ENCODE measurements at places on chromosomes 13 and 19.
A peak's percentile ranks its signal among the peaks of the same experiment; 100 is the strongest.

DNA sequence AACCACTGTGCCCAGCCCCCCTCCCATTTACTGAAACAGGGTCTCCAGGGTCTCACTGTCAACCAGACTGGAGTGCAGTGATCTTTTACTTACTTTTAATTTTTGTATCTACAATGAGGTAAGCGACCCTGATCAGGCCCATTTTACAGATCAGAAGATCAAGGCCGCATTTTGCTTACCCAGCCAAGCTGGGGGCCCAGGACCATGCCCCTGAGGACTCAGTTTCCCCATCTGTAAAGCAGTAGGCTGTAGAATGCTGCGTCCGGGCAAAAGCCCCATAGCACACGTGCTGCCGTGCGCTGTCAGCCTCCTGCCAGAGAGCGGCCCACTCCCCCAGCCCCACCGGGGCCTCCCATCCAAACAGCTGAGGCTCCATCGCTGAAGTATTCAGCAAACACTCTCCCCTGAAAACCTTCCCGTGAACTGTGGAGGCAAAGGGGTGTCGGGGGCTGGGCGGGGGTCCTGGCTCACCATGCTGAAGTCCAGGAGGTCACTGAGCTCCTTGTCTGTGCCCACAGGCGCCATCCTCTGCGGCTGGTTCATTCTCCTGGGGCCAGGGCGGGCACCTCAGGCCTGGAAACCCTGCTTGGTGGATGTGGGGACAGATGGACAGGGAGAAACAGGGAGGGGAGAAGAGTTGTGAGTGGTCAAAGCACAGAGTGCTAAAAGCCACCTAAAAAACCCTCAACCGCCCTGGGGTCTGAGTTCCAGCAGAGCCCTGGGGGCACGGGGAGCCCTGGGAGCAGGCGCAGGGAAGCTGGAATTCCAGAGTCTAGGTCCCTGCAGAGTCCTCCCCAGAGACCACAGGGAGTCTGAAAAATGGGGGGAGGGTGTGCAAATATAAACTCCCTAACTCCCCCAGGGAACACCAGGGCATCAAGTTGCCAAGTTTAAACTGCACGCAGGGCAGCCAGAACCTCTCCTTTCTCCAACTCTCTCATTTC, 2.4 kb downstream of the TCF3 start:
- DNase-seq: no peak

DNA sequence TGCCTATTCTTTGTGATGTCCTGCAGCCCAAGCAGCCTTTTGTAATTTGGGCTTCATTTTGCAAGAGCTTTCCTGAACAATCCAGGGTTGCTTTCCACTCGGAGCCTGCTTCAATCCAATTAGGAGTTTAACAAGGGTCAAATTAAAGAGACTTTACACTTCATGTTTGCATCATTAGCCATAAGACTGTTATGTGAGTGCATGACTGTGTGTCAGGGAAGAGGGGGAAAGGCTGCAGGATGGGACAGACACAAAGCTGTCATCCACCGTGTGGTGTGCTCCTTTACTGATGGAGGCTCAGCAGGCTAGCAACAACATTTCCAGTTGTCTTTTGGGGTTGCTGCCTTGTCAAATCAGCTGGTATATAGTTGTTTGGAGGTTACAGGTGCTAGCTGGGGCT, 23.7 kb upstream of the MAB21L1 start:
- peak; percentile 31 for DNase-seq

GRCh38 chr19:7636691-7637373, at the start of gene STXBP2:
Gene STXBP2, plus strand, starts transcription at chr19:7637110. Its CDS starts 40 bp downstream, at chr19:7637150.
- DNase-seq: no peak

DNA sequence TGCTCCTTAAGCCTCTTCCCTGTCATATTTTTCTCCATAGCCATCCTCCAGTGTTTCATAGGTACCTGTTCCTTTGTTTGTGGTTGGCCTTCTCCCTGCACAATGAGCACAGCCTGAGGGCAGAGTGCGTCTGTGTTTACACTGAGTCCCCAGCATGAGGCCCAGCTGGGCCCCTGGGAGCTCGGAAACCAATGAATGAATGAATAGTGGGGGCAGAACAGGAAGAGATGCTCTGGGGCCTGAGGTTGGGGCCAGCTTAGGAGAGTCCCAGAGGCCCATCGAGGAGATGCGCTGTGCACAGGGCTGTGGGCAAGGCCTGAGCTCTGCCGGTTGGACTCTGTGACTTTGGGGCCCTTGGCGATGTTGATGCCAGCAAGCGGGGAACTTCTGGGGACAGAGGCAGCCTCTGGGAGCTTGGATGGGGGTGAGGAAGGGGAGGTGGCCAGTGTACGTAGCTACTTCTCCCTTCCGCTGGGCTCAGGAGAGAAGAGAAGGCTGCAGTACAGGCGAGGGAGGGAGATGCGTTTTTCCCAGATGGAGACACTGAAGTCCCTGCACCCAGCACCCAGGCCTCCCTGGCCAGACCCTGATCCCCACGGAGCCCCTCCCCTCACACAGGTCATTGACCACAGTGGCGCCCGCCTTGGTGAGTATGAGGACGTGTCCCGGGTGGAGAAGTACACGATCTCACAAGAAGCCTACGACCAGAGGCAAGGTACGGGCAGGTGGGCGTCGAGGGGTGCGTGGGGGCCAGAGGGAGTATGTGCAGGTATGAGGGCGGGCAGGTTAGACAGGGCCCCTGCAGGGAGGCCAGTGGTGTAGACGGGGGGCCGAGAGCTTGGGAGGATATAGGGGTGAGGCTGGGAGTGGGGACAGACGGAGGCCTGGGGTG, 5.1 kb downstream of the TBCB start:
- peak; percentile 45 for DNase-seq

DNA sequence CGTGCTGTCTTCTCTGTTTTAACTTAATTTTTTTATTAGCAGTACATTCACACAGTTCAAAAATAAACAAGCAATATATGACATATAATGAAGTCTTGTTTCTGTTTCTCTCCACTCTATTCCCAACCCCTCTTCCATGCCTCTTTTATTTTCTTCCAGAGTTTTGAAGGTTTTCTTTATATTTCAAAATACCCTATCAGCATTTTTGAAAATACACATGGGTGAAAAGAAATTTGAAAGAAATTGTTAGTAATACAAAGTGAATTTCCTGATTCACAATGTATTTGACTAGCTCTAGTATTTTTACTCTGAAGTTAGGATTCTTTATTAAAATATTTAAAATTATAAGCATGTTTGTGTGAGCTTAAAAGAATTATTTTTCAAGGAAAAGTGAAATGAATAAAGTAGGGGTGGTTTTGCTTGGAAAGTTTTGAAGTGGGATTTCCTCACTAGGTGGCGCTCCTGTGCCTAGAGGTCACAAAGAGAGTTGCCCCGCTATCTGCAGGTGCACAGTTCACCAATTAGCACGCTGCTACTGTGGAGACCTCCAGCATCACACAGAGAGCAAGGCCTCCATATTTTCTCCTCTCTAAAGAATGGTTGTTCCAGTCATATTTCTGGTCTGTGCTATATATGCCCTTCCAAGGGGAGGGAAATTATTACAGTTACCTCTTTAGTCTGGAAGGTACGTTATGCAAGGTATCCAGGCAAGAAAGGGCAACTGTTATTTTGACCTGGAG, 37.6 kb downstream of the SOX21 start:
- peak; percentile 90 for DNase-seq

DNA sequence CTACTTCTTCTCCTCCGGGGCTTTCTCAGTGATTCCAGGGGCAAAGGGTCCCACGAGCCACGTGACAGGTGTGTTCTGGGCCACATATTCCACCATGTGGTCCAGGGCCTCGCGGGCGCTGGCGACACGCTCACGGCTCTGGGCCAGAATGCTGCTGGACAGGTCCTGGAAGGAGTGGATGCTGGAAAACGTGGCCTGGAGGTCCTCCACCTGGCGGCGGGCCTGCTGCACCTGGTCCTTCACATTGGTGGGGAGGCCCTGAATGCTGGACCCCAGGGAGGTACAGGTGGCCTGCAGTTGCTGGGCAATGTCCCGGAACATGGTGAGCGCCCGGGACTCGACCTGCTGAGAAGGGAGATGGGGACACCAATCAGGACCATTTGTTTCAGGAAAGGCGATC, 7.7 kb upstream of the TICAM1 start:
- DNase-seq: no peak
